ENCODE measurements at places on chromosomes 11 and 22.
A peak's percentile ranks its signal among the peaks of the same experiment; 100 is the strongest.

- no peak for DNase-seq
These were observed 92.0 kb downstream of the JRKL start for GRCh38 chr11:96481771-96482170.

DNA sequence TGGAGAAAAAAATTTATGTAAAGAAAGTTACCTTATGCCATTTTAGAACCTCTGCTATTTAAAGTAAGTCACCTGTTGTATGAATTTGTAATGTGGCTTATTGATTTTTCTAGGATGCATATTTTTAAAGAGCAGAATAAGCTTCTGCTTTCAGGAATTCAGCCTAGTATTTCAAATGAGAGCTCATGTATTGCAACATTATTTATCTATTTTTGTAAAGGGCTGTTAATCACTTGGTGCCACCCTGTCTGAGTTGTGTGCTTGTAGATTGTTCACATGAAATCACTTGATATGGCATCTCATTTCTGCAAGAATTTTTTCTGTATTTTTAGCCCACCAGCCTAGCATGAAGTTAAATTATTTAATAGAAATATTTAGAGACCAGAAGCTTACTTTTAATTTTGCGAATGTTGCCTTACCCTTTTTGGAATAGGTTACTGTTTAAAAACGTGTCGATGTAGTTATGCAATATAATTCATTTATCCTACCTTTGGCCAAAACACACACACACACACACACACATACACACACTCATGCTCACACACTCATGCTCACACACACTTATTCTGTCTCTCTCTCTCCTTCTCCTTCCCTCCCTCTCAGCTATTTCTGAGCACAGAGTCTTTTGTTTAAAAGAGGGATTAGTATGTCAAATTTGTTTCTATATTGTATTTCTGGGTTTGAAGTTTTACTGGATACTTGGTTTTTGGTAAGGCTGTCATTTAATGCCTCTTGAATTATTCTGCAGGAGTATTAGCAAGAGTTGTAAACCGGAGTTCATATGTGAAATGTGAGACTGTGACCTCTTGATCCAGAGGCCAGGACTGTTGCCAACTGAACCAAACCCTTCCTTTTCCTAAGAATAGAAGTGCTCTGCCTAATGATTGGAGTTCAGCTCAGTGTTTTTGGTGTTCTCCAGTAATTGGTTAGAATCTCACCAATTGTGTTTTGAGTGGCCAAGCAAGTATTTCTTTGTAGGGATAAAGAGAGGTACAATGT, 34.4 kb downstream of the YAP1 start:
- no peak for DNase-seq

DNA sequence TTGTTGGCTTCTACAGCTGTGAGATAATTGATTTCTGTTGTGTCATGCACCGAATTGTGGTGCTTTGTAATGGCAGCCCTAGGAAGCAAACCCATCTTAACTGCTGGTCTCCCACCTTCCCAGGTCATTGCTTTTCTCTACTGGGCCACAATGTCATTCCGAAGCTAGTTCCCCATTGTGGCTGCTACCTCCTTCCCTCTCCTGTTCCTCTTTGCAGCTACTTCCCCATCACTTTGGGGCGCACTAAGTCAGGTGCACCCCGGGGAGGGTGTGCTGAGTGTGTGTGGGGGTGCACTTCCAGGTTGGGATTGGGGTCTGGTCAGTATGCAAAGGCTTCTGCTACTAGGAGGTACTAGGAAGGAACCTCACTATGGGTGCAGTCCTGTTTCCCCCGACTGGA, 109.3 kb downstream of the ST3GAL4 start:
- no peak for DNase-seq

DNA sequence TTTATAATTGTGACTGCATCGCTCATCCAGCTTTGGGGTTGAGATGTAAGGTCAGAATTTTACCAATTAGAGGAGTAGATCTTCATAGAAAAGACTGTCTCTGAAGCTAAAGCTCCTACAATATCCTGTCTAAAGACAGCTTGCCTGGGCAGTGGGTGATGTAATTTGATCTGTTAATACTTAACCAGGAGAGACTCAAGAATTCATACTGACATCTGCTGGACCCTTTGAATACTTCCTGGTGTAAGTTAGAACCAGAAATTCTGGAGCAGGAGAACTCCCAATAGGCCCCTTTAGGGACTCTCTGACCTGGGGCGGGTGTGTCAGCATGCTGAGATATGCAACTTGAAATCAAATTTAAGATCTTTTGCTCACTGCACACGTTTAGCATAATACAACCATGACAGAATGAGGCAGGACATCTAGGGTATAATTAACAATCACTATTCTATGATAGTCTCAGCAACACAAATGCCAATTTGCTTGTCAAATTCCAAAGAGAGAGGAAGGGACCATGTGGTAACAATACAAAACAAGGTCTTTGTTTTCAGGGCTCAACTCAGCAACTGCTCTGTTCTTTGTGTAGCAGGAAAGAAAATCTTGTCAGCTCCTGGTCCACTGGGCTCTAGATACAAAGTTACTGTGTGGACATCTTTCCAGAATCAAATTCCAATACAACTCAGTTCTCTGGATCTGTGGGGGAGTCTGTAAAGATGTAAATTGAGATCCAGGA, 143.9 kb downstream of the INSC start:
- no peak for DNase-seq

DNA sequence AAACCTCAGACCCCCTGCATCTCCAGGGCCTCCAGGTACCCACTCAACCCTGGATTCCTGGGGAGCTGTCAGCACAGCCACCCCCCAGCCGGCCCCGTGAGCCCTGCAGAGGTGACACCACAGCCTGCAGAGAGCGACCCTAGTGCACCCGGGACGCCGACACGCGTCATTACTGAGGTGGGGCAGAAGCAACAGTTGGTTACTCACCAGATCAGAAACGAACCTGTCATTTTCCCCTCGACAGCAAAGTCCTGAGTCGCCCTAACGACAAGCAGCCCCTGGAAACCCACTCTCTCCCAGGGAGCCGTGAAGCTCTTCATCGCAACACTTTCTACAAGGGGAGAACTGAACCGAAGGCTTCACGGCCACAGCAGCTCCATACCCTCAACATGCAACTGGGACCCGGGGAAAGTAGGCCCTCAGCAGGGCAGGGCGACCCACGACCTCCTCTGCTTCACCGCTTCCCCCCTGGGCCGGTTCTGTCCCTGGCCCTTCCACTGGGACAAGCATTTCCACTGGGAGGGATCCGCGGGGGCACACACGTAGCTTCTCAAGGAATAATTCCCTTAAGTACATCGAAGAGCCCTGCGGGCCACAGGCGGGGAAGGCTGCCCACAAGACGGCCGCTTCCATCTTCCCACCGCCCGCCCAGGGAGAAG, 1.6 kb downstream of the BRD1 start:
- DNase-seq: peak; percentile 70

GRCh38 chr11:90229791-90230190, 6.9 kb upstream of the CHORDC1 start:
- no peak for DNase-seq

- no peak for DNase-seq
These were observed 44.5 kb downstream of the ANO1 start for GRCh38 chr11:70122490-70123198.

DNA sequence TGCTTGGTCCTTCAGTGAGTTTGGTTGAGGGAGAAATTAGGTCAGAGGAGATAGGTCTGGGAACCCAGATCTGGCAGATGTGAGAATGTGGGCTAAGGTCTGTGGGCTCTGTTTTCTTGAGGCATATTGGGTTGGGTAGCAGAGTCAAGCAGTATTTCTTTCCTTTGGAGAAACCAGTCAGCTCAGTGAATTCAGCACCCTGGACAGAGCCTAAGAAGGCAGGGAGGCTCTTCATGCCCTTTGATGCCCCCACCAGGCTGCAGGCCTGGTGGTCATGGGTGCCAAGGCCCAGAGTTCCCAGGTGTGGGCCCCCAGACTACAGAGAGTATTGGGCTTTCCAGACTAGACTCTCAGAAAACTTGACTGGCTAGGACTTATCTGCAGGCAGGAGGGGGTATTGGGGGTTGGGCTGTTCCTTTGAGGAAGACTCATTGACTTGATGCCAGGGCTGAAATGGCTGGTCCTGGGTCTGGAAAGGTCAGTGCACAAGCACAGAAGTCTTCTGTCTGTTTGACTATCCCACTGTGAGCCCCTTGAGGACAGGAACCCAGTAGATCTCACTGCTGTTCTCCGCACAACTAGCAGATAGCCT, 45.3 kb upstream of the NECTIN1 start:
- DNase-seq: peak; percentile 57

GRCh38 chr11:112051768-112052167, 22.0 kb downstream of the PIH1D2 start:
- no peak for DNase-seq

- no peak for DNase-seq
These were observed 20.4 kb downstream of the FXYD6 start for GRCh38 chr11:117855912-117856651.

DNA sequence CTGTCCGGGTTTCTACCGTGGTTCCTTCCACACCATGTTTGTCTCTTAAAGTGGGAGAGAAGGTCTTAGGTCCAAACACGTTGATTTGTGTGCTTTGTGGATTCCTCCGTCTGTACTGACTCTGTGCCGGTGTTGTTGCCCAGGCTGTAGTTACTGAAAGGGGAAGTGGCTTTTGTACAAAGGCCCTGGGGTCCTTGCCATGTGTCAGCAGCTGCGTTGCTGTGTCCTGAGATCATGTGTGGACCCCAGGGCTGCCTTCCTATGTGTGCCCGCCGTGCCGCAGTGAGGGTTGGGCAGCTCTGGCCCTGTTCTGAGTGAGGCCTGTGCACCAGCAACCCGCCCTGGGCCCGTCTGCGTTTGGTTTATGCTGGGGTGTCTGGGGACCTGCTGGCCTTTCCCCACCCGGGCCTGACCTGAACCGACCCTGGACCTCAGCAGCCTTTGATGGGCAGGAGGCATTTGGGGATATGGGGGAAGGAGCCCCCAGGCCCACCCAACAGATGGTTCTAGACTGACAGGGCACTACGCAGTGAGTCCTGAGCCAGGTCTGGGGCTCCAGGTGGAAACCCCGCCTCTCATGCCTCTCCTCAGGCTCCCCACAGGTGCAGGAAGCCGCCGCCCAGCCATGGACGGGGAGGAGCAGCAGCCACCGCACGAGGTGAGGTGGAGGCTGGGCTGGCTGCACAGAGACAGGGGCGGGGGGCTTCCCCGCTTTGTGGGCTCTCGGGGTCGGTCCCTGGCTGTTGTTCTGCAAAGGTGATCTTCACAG, 6.9 kb downstream of the TRABD start:
- DNase-seq: peak; percentile 75

GRCh38 chr11:83711106-83711527, 424.9 kb upstream of the CCDC90B start:
- no peak for DNase-seq

GRCh38 chr11:13135385-13136271, 126.5 kb downstream of the RASSF10 start:
- DNase-seq: no peak

- DNase-seq: no peak
These were observed 75.4 kb downstream of the TRPC6 start for GRCh38 chr11:101508370-101508769.

- DNase-seq: no peak
These were observed 5.8 kb downstream of the MS4A12 start for GRCh38 chr11:60498399-60498798.

GRCh38 chr11:33043221-33043830, 4.0 kb downstream of the TCP11L1 start:
- no peak for DNase-seq

DNA sequence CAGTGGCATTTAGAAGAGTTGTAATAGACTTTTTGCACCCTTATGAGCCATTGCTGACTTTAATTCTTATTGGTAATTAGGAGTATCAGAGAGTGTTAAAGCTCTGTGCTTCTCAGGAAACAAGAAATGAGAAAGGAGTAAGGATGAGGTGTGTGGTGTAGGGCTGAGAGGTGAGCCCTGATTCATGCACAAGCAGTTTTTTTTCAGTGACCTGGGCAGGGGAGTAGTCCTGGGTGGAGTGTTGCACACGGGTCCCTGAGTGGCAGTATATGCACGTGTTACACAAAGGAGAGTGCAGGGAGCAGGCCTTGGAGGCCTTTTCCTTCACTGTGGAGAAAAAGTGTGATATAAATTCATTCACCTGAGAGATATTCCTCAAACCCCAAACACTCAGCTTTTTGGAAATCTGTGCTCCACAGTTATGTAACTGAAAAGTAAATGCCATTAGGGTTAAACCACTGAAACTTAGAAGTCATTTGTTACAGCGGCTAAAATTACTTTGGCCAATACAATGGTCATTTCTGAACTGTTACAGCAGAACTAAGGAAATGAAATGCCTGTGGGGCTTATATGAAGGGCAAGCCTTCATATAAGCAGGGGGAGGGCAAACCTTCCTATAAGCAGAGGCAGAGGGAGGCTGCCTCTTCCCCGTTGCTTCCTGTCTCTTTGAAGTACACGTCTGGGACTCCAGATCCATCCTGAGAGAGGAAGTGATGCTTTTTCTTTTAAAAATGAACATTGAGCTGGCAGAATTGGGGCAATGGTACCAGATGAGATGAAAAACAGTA, 62.6 kb upstream of the OLFML1 start:
- DNase-seq: no peak

- DNase-seq: no peak
These were observed 2.2 kb downstream of the MAFF start for GRCh38 chr22:38203855-38204514.

GRCh38 chr11:15341587-15341986, 226.9 kb downstream of the INSC start:
- DNase-seq: no peak

GRCh38 chr11:114084414-114084813, 24.9 kb downstream of the ZBTB16 start:
- no peak for DNase-seq

DNA sequence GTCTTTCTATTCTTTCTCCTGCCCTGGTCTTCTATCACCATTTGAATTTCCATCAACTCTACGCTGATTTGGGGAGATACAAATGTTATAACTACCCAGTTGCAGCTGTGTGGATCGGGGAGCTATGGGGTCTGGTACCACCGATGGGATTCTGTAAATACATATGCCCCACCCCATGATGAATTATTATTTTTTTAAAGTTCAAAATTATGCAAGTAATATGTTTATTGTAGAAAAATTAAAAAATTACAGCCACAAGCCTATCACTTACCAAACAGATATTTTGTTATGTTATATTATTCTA, 52.4 kb upstream of the CLMP start:
- DNase-seq: no peak

DNA sequence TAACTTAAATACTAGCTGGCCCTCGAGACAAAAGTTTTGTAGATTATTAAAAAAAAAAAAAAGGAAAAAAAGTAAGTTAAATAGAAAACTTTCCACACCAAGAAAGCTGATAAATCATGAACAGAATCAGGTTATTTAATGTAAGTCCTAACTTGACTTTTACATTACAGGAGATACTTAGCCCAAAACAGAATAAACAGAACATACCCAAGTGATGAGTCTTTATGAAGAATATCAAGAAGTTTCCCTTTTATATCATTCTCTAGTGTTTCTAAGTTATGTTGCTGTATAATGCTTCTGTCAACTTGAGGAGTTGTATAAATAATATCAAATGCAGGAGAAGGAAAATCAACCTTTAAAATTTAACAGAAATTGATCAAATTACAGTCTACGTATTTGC, 44.5 kb upstream of the RPS13 start:
- DNase-seq: no peak
